LoVo (cell line): ENCODE measurements at places on chromosomes 4 and X.

GRCh38 chr4:83558059-83558653 lies 22.2 kb downstream of the GPAT3 start:
- no peak for DNase-seq

- DNase-seq: no peak
Observed at GRCh38 chrX:154317391-154317995, 21.9 kb downstream of the TKTL1 start.

DNA sequence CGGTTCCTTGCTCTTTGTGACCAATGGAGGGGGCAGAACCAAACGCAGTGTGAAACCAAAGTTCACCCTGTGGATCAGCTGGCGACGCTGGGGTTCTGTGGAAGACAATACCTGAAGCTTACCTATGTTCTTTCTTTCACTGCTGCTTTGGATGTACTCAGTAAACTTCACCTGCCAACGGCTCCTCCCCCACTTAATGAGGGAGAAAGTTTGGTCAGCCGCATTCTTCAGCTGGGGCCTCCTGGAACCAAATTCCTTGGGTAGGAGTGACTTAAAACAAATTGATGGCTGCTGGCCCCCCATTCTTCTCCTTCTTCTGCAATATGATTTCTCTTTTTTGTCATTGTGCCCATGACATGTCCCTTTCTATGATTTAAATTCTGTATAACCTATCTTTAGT lies 282.4 kb downstream of the ANK2 start:
- DNase-seq: no peak

DNA sequence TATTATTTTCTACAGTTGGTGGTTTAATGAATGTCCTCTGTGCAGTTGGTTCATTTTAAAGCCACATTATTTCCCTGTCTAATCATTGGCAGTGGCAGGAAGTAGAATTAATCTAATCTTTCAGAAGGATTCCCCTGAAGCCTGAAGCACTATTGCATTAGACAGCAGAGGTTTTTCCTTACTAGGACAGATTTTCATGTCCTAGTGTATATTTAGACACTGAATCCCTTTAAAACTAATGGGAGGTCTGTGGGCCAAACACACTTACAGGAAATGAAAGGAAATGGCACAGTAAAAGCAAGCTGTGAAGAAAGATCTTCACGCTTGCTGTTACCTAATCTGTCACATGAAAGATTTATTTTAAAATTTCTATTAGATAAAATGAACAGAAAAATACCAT lies 165.2 kb downstream of the SLC39A8 start:
- no peak for DNase-seq
